ENCODE measurements at places on chromosomes 1 and 21.

GRCh38 chr1:55210990-55211801 is 4.0 kb downstream of the USP24 start:
- DNase-seq, result no peak

- no peak for DNase-seq
Observed at GRCh38 chr21:39633770-39634181, 21.0 kb downstream of the B3GALT5 start.

GRCh38 chr1:169318536-169319244 is 48.9 kb downstream of the NME7 start:
- no peak for DNase-seq

GRCh38 chr1:167185974-167186657 is 34.6 kb upstream of the POU2F1 start:
- DNase-seq, result no peak

- DNase-seq, result no peak
Observed at GRCh38 chr1:21165076-21165475, 11.6 kb downstream of the EIF4G3 start.

DNA sequence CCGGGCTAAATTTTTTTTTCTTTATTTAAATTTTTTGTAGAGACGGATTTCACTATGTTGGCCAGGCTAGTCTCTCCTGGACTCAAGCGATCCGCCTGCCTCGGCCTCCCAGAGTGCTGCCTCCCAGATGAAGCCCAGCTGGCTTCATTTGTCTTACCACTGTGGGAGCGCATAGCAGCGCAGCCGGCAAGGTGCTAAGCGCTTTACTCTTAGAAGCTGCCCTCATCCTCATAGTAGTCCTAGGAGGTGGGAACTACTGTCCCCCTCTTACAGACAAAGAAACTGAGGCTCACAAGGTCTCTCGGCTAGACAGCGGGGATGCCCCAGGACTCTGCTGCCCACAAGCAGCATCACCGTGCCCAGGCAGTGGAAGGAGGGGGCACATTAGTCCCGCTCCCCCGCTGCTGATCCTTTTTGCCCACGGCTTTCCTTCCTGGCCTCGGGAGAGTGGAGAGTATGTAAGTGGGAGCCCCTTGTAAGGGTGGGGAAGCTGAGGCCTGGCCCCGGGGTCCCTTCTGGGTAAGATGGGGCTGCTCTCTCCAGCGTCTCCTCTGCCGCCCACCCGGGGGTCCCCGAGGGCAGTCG is 726 bp downstream of the TMEM54 start:
- DNase-seq, result no peak

- DNase-seq, result no peak
Observed at GRCh38 chr1:107727866-107728265, 237.1 kb downstream of the VAV3 start.

- DNase-seq, result no peak
Observed at GRCh38 chr1:26015358-26015757, 6.2 kb upstream of the EXTL1 start.

GRCh38 chr1:3029991-3030662 is 8.9 kb downstream of the ACTRT2 start:
- no peak for DNase-seq

- no peak for DNase-seq
Observed at GRCh38 chr1:29686012-29686930, 449.9 kb downstream of the PTPRU start.

DNA sequence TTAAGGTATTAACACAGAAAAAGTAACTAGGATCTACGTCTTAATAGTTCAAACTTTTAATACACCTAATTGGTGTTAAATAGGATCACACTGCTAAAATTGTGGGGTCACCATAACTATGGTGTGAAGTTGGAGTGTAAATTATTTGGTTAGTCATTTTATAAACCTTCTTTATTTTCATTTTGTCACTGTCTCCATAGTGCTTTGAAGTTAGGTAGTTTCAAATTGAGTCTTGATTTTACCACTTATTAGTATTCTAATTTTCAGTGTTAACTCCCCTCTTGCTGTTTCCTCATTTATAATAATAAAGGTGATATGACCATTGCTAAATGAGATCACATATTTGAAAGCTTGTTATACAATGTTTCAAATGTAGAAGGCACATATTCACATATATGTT is 738.1 kb upstream of the CHRM3 start:
- DNase-seq, result no peak

GRCh38 chr1:155978973-155979429 is 654 bp upstream of the ARHGEF2 start:
- DNase-seq, result no peak

DNA sequence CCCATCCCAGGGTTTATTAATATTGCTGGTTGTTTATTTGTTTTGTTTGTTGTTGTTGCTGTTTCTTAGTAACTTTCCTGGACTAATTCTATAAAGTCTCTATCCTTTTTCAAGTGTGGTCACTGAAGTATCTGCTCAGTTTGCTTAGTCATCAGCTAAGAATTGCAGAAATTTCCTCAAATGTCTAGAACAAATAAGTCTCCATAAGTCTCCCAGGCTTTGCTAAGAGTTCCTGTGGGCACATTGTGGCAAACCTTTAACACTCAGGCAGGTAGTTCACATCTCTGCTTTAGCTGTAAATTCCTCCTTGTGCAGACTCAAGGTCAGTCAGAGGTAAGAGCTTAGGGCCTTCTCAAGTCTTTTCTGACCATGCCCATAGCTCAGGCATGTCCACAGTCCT is 38.9 kb upstream of the C1orf185 start:
- no peak for DNase-seq

DNA sequence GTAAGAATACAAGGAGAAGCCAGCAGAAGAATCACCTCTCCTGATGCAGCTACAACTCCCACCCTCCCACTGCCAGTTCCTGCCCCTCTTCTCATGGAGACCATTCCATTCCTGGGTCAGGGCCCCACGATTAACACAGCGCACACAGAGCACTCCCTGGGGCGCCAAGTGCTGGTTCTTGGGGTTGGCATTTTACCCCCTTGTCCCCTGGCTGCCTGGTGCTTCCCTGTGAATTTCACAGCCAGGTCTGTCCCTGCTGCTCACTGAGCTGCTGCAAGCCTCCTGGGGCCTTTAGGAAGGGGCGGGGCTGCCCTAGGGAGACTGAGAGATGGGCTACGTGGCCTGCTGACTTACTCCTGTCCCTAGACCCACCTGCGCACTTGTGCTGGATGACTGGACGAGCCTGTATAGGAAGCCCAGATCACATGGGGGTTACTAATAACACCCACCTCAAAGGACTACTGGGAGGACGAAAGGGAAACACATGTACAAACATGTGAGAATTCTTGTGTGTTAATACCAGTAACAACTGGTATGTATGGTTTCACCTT is 4.8 kb downstream of the ZNF672 start:
- DNase-seq, result no peak

GRCh38 chr1:162003830-162004215 is 19.8 kb downstream of the OLFML2B start:
- DNase-seq, result no peak

- DNase-seq, result no peak
Observed at GRCh38 chr1:34166625-34167361, 1.8 kb upstream of the CSMD2 start.

- DNase-seq, result peak; percentile 94
Observed at GRCh38 chr1:31789259-31790065, 25.3 kb upstream of the ADGRB2 start.

DNA sequence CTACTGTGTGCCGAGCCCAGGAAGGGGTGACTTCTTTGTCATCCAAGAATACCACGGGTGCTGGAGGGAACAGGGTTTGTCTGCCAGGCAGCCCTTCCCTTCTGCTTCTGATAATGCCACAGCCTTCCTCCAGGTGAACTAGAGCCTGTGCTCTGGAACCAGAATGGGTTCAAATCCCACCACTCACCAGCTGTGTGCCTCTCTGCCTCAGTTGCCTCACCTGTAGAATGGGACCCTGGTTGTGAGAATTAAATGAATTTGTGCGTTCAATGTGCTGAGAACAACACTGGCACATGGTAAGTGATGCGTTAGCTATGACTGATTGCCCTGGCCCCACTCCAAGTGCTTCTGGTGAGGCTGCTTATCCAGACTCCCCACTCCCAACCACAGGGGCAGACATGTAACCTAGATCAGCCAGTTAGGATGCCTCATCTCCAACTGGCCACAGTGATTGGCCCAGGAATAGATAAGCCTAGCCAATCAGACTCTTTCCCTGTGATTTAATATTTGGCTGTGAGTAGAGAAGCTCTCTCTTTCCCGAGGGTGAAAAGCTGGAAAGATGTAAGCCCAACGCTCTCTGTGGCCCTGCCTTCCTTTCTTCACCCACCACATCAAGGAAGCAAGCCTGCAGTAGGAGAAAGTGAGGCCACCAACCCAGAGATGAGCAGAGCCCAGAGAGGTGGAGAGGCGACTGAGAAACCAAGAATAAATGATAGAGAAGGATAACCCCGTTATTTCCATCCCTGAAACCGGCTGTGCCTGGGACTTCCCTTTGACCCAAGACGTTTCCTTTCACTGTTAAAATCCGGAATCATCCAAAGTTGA is 20.8 kb upstream of the LAPTM5 start:
- DNase-seq, result no peak

- DNase-seq, result no peak
Observed at GRCh38 chr1:13820055-13820454, 120.1 kb downstream of the PRDM2 start.

DNA sequence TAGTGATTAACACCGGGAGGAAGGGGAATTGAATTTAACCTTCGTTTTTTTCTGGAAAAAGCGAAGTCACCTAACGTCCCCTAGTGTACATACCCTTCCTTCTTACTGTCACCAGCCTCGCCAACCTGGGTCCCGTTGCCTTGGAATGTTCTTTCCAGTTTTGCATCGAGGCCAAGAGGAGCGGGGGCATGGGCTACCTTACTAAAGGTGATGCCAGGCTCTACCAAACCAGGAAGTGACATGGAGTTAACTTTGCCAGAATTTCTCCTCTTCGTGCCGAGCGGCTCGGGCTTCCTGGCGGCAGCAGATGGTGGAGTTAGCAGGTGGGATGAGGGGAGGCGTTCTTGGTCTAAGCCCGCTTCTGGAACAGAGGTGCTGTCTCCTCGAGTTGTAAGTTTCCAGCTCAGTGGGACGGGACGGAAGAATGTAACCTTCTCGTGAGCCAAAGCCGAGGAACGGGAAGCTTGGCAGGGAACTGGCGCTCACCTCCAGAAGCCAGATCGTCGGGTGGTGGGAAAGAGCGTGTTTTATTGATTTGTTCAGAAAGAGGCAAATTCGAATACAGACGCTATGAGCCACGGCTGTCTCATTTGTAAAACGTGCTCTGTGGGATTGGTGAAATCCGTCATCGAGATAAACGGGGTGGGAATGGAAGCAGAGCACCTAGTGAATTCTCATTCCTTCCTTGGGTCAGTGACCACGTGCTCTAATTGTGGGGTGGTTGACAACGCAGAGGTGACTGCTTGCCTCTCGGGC is 486 bp downstream of the NIPAL3 start:
- DNase-seq, result no peak

GRCh38 chr1:22117851-22118250 is 25.0 kb downstream of the WNT4 start:
- DNase-seq, result no peak

All from activated CD4-positive, alpha-beta T cell treated with anti-CD3 and anti-CD28 coated beads, Interleukin-2, amount 50 U/mL, for 24 hours (primary cell).